M059J (cell line): ENCODE measurements at places on chromosomes 7 and 10.

DNA sequence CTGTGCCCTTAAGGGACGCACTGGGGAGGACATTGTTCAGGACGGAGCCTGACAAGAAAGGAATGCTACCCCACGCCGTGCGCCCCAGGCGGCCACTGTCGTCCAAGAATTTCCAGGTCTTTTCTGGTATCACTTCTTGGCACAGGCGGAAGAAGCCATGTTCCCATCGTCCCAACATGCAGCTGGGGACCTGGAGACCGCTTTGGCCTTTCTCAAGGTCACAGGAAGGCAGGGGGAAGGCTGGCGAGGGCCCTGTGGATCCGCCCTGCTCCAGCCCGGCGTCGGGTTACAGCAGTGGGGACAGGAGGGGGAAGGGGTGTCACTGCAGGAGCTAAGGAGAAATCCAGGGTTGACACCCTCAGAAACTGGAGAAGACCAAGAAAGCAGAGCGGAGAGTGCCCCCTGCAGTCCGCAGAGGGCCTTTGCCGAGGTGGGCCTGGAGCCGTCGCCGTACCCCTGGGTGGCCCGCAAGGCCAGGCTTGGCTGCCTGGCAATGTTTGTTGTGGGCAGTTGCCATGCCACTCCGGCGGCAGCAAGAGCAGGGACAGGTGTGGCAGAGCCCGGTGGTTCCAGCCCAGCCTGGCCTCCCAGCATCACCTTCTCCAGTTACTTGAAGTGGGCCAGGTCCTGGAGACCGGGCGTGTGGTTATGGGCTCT lies 104.1 kb downstream of the LHPP start:
- DNase-seq = peak; percentile 4

GRCh38 chr10:44310762-44311562 lies 73.9 kb downstream of the CXCL12 start:
- no peak for DNase-seq

DNA sequence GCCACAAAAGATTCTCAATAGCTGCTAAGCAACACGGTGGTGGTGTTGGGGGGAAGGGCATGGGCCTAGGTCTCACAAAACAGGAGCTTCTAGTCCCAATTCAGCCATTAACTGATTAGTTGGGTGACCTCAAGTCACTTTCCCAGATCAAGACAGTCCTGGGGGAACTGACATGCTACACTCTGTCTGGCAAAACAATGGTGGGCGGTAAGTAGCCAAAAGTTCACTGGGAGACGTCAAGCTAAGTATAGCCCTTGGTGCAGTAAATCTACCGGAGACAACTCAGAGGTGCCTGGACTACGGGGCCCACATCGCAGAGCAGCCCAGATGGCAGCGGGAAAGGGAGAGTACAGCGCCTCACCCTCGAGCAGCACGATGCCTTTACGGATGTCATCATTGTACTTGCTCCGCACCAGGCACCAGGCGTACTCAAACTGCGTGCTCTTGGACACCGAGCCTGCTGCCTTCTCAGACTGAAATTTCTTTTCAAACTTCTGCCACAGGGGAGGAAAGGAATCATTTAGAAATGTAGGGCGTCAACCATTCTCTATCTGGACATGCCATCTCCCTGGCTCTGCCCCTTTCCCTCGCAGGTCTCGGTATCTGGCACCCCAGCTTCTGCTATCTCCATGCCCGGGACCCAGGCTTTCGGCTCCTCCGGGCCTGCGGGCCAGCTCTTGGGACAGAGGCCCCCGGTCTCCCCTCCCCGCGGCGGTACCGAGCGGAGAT lies 1.1 kb downstream of the FIS1 start:
- no peak for DNase-seq

DNA sequence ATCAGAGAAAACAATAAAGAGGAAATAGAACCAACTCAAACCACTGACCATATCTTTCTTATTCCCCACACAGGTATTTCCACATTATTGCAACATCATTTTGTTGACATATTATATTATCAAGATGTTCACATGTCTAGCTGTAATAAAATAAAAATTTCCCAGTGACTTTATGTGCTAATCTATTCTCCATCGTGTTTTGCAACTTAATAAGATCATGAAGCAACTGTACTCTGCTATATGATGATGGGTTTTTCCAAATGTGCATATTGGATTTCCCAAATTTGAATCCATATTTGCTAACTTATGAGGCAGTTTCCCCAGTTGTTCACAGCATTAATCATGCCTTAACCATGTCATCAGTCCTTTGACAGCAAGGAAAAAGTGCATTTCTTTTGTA lies 127.8 kb downstream of the ITGB8 start:
- DNase-seq = no peak

GRCh38 chr10:91046869-91047268 lies 126.0 kb upstream of the ANKRD1 start:
- DNase-seq = no peak

DNA sequence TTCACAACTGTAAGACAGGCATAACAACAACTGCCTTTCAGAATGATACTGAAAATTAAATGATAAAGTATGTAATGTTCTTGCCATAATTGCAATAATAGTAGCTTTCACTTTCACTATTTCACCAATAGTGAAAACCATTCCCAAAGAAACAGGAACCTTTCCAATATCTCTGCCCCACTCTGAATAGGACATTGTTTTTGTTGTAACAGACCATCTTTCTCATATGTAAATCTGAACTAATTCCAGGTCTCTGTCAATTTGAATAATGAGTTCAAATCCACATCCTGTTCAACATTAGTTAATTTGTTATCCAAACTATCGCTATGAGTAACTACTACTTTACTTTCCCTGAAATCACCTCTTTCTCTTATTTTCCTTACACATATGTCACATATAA lies 148.0 kb downstream of the LRRN3 start:
- DNase-seq = peak; percentile 44

DNA sequence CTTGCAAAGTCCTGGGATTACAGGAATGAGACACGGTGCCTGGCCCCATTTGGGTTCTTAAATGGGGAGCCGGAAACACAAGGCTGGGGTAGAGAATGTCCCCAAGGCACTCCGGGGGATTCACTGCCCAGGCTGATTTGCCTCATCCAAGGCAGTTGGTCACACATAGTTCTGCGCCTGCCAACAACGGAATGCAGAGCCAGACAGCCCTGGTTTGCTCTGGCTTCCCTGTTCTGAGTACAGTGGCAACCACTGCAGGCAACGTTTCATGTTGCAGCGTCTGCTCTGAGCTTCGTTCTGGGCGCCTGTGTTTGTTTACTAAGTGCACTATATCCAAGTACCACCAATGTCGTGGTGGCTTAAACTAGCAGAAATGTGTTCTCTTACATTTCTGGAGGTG lies 61.7 kb upstream of the C1QL3 start:
- DNase-seq = no peak

GRCh38 chr10:72124989-72125388 lies 36.6 kb upstream of the SPOCK2 start:
- no peak for DNase-seq
